RWPE2 (cell line): ENCODE measurements at places on chromosomes 3 and 15.
A peak's percentile ranks its signal among the peaks of the same experiment; 100 is the strongest.

GRCh38 chr3:135057996-135058395, 262.9 kb downstream of the EPHB1 start:
- DNase-seq = no peak

DNA sequence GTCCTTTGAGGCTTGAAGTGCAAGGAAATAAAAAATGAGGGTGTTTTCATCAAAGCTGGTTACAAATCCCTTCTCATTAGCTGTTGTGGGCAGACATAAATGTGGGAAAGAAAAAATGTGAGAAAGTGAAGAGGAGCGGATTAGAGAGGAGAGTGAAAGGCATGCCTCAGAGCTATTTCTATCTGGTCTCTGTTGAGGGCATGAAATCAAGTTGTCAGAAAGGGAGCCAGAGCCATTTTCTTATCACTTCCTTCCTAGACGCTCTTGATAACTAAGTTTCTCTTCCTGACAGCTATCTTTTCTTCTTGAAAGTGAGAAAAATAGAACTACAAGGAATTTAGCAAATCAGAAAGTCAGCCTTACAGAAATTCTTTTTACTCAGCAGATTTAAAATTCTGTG, 20.8 kb upstream of the CAPN3 start:
- DNase-seq = no peak

GRCh38 chr3:117719316-117719926, 1009.8 kb downstream of the TUSC7 start:
- DNase-seq = no peak

DNA sequence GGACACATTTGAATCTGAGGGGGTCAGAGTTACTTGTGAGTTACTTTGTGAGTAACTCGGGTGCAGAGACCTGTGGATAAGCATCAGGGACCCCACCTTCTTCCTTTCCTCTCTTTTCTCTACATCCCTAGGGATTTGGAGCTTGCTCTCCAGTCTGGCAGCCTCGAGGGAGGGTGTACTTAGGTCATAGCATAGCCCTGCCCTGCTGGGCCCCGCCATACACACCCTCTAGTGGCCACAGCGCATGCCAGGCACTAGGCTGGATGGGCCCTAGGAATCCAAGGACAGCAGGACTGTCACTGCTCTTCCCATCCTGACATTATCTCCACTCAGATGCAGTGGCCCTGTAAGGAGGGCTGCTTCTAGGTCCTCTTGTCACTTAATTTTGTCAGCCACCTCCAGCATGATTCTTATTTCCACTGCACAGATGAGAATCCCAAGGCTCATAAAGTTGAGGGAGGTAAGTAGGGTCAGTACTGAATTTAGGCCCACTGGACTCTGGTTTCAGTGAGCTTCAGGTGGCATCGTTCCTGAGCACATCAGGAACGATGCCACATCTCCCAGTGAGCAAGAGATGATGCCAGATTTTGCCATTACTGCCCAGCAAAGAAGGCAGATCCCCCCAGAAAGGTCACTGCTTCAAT, 3.6 kb upstream of the SMAD6 start:
- DNase-seq = no peak

DNA sequence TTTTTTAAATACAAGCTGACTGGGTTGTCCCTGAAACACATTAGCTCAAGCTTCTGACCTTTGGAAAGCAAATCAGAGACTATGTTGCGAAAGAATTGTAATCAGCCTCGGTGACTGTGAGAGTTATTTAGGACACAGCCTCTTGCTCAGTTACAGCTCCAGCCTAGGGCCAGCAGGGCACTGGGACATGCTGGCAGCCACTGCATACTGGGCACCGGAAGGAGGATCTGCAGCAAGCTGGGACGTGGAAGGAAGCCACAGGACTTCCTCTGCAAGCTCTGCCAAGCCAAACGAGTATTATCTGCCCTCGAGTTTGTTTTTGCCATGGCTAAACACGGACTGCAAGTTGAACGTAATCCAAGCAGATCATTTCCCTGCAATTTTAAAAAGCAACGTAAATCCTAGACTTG, 24.4 kb upstream of the COPG1 start:
- no peak for DNase-seq

- DNase-seq = no peak
Measured at GRCh38 chr3:100407977-100408532, 6.7 kb downstream of the LNP1 start.

- no peak for DNase-seq
Measured at GRCh38 chr3:464255-464654, 267.7 kb downstream of the CHL1 start.

DNA sequence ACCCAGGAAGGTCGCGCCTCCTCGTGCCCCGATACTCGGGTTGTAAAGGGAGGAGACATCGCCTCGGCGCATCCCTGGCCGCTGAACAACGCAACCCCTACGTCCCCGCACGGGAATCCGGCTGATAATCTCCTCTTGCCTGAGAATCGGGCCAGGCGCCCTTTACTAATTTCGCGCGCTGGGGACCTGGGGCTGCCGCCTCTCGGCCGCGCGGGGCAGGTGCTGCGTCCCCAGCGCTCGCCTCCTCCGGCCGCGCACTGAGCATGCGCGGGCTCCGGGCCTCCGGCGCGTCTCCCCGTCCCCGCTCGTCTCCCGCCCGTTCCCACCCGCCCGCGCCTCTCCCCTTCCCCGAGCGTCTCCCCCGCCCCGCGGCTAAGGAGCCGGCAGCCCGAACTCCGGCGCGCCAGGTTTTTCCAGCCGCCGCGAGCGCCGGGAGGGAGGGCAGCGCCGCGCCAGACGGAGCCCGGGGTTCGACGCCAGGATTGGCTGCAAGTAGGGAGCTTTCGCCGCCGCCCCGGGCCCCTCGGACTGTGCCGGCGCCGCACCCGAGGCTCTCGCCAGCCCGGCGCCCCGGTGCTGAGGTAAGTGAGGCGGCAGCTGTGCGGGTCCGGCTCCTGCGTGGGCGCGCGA, at the start of gene CNTN4:
Gene CNTN4 (plus strand): TSS at position 469 of the 630 bp plus-strand sequence.
- DNase-seq = no peak

DNA sequence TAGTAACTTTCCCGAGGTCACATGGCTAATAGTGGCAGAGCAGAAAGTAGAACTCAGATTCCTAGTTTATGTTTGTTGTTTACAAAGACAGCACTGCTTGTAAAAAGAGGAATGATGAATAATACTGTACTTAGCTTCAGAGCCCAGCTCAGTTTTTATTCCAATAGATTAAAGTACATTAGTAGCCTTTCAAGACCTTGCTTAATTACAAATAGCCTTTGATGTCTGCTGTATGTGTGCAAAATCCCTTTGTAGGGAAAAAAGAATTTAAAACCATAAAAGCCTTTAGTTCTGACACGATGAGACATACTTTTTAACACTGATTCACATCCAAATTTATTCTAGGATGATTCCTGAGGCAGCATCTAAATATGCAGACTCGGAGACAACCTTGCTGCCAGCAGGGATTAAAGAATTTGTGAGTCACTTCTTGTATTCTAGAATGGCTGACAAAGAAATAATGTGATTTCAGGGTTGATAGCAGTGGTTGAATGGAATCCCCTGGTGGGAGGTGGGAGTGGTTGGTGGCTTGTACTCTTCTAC, 324.2 kb upstream of the TGFBR2 start:
- no peak for DNase-seq

GRCh38 chr3:118736107-118736506, 298.5 kb downstream of the IGSF11 start:
- DNase-seq = no peak

DNA sequence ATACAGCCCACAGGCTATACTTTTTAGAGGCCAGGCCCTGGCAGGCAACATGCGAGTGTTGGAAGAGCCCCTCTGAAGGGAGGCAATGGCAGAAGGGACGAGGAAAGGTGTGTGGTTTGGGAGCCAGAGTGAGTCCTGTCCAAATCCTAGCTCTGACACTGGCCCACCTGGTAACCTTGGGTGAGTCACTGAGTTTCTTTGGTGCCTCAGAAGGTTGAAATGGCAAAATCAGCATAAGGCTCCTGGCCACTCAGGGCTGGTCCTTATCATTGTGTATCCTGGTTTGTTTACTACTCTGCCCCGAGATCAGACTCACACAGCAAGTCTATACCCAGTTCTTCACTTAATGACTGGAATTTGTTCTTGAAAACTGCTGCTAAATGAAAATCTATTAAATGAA, 71.4 kb upstream of the TLE3 start:
- DNase-seq = no peak

- DNase-seq = no peak
Measured at GRCh38 chr3:144482876-144483275, 511.3 kb downstream of the DIPK2A start.

DNA sequence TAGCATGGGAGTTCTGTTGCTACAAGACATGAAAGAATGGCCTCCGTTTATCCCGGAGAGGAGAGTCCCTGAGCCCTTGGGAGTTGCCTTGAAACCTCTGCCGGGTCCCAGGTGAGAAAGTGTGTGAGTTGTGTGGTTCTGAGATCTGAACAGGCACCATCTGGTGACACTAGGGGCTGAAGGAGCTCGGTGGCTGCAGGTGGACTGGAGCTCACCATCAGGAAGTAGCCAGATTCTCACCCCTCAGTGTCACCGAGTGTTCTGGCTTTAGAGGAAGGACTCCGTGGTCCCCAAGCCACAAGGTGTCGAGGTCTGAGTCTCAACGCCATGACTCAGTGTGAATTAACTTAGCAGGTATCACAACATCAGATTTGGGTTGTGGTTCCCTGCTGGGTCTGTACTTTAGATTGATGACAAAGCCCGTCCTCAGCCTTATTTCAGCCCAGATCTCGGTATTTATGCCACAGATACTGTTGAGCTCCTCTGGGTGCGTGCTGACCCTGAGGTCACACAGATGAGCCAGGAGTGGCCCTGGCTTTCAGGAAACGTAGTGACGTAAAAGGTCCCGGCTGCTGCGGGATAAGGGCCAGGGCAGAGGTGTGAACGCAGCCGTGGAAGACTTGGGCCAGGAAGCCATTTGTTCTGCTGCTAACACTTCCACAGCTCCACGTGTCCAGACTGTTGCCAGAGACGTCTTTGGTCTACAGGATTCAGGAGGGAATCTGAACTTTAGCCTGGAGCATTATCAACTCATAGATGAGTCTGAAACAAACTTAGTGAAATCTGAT, 54.4 kb downstream of the PGPEP1L start:
- DNase-seq = peak; percentile 49

DNA sequence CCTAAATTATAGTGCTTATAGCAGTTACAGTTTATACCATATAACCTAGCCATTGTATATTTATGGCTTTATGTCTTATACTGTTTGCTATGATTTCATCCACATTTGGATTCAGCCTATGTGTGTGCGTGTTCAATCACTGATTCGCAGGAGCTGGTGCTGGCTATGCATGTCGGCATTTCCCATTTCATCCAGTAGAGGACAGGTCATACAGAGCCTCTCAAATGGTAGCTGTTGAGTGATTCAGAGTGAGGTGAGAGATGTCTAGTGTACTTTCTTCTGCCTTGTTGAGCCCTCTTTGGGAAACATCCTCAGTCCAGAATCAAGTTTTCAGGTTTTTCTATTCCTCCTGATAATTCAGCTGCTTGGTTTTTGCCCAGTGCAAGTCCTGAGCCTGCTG, 76.1 kb downstream of the FRMD4B start:
- DNase-seq = no peak

- DNase-seq = no peak
Measured at GRCh38 chr3:194761384-194761783, 75.7 kb downstream of the FAM43A start.

DNA sequence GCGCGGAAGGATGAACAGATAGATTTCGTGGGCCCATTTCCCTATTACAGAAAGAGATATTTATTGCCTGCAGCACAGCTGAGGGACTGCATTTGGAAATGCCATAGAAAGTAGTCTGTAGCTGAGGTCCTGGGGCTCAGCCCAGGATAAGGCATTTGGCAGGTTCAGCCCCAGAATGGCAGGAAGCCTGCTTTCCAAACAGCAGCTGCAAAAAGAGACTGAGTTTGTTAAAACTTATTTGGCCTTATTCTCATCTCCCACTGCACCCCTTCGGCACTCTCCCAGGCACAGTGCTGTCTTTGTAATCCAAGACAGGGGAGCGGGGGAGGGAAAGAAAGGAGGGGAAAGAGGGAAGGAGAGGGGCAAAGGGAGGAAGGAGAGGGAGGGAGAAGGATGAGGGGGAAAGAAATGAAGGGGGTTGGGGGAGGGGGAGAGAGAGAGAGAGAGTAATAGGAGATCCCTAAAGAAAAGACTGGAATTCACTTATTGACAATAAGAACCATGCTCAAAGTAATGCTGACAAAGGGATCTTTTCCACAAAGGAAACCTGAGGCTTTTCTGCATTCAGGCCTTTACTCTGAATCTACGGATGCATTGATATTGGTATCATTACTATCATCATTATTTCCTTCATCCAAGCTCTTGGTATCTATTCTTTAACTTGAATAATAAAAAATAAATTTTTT, 94.0 kb upstream of the LRRN1 start:
- no peak for DNase-seq

DNA sequence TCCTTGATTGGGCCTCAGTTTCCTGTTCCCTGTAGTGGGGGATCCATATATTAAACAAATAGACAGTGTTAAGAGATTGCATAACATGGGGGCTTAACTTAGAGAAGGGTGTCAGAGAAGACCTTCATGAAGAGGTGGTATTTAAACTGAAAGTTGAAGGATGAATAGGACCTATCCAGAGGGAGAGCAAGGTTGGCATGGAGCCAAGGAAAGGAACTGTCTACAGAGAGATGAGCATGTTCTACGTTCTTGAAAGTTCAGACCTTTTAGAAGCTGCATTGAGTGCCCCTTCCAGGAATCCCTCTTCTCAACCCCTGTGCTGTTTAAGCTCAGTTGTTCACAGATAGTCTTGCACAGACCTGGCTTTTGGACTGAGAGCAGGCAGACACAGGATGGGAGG, 2.4 kb downstream of the HTD2 start:
- no peak for DNase-seq
